Left hindlimb (tissue), 1 donor: ENCODE measurements at places on chromosomes 5 and 9.

- DNase-seq: no peak
Observed at GRCh38 chr9:18009902-18010301, 431.0 kb downstream of the SH3GL2 start.

- DNase-seq: no peak
Observed at GRCh38 chr5:133141746-133142145, 89.9 kb downstream of the HSPA4 start.

- no peak for DNase-seq
Observed at GRCh38 chr9:4128876-4129275, 171.0 kb downstream of the GLIS3 start.

GRCh38 chr5:16135506-16135905, 44.1 kb downstream of the MARCHF11 start:
- DNase-seq: no peak

- DNase-seq: no peak
Observed at GRCh38 chr5:5751987-5752386, 329.5 kb downstream of the ICE1 start.

- DNase-seq: no peak
Observed at GRCh38 chr5:177134697-177135225, 1.2 kb downstream of the NSD1 start.

- DNase-seq: no peak
Observed at GRCh38 chr5:170941788-170942187, 80.0 kb downstream of the RANBP17 start.

DNA sequence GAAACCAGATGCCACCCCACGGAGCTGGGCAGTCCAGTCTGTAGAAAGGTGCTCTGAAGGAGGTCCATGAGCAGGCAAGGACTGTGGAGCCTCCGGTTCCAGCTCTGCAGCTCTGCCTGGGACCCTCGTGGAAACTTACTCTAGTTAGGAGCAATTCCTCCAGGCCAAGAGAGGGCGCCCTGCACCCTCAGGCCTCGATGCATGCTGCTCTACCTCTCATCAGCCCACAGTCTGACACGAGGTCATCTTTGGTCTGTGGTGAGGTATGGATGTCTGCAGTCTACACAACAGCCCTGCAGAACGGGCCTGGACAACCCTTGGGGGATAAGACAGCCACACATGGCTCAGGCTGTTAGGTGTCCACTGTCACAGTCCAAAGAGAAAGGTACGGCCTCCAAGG, 50.6 kb upstream of the UBTD2 start:
- DNase-seq: no peak

GRCh38 chr9:89532478-89532877, 34.6 kb upstream of the SEMA4D start:
- no peak for DNase-seq

DNA sequence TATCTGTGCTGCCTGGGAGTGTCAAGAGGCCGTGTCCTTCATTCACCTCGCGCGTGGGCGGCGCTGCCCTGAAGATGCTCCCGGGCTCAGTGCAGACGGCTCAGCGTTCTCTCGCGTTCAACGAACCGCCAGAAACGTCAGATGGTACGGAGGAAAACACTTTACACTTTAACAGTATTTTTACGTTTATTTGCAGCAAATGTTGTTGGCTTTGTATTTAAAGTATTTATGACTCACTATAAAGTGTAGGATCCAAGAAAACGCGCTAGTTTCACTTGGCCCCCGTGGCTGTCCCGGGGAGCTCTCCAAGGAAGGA, 544 bp upstream of the ERCC6L2 start:
- DNase-seq: peak; percentile 74

- peak; percentile 67 for DNase-seq
Observed at GRCh38 chr5:150143350-150144245, 12.0 kb downstream of the PDGFRB start.

GRCh38 chr9:21392270-21392669, 7.1 kb upstream of the IFNA2 start:
- no peak for DNase-seq

DNA sequence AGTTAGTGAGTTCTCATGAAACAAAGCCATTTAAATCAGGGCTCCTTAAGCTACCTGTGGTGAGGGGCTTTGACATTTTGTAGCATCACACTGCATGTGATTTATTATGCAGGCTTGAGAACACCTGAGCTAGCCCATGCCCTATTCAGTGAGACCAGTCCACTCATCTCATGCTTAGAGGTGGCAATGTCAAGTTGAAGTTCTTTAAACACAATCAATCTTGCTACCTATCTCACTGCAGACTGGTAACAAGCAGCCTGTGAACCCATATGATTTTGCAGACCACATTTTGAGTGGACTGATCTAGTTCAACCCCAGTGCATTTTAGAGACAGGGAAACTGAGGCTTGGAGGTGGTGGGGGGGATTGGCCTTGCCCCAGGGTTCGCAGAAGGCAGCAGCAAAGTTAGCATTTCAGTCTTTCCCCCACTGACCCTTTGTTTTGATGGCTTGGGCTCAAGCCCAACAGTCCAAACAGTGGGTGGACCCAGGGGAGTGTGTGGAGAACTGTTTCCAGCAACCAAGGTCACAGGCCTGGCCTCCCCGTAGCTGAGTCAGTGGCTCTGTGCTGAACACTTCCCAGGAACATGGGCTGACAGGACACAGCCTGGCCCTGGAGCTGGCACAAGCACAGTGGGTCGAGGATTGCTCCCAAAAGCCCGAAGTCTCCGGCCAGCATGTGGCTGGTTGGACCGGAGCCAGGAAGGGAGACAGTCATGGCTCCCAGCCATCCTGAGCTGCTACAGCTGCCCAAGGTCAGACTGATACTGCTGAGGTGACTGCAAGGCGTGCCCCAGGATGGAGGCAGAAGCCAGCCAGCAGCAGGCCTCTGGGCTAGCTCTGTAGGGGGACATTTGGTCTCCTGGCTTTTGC, 95.3 kb downstream of the RGS3 start:
- DNase-seq: peak; percentile 66

DNA sequence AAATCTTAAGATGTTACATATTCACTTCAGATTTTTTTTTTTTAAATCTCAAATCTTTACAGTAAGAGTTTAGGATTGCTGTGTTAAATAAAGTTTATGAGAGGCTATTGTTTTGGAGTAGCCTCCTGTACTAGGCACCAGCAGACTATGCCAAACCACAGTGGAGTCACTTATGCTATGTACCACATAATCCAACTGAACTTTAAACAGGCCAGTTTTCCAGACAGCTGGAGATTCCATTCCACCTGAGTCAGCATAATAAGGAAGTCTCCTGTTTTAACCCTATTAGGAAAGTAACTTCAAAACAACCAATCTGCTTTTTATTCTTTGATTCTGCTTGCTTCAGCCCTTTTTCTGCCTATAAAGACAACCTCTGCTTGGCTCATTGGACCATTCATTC, 205.2 kb downstream of the CSNK1G3 start:
- no peak for DNase-seq

DNA sequence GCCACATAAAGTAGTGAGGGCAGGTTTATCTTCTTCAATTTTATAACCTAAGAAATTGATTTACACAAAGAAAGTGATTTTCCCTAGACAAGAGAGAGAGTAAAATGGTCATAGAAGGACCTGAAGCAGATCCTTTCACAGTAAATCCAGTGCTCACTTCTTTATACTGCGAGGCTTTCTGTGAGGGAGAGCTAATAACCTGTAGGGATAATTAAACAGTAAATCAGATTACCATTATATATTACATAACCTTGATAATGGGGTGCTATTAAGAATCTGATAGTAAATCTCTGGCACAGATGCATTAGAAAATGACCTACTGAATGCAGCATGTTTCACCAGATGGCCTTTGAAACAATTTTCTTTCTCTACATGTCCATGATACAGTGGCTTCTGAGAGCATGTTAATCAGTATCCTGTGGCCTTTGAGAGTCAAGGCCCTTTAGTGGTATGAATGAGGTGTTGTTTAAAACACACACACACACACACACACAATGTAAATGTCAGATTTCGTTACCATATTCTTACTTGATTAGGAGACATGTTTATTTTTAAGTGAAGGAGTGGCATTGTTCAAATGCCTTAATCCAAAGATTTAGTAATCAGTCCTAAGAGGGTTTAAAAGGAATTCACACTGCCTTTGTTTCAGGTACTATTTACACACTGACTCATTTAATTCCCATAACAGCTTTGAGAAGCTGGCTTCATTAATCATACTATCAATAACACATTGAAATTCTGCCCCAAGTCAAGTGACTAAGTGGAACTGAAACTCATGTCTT, 124.7 kb downstream of the ALDH1A1 start:
- DNase-seq: no peak

GRCh38 chr5:172816925-172817562, 17.0 kb upstream of the ERGIC1 start:
- no peak for DNase-seq

- peak; percentile 61 for DNase-seq
Observed at GRCh38 chr5:168409591-168410458, 76.4 kb upstream of the RARS1 start.
